Endodermal cell (in vitro differentiated cells): ENCODE measurements at places on chromosomes 1 and 21. TPM values are rescaled to one million over a fixed set of nuclear protein-coding genes. Genes with fewer than 3 reads are reported as not detected.
A peak's percentile ranks its signal among the peaks of the same experiment; 100 is the strongest.

GRCh38 chr1:48405400-48405799 lies 66.6 kb downstream of the SPATA6 start:
- no peak overlapping the region for H3K4me3 ChIP-seq
- no peaks in the 10 kb centered on the region for H3K27me3 ChIP-seq
- H3K36me3 ChIP-seq: peaks cover 4% of the 10 kb centered on the region
- DNase-seq: no peak
- peaks cover 6% of the 10 kb centered on the region for H3K4me1 ChIP-seq

GRCh38 chr1:158417586-158417985 lies 8.5 kb downstream of the OR10K2 start:
- no peak overlapping the region for H3K4me3 ChIP-seq
- no peak overlapping the region for H3K27ac ChIP-seq
- no peaks in the 10 kb centered on the region for H3K4me1 ChIP-seq

DNA sequence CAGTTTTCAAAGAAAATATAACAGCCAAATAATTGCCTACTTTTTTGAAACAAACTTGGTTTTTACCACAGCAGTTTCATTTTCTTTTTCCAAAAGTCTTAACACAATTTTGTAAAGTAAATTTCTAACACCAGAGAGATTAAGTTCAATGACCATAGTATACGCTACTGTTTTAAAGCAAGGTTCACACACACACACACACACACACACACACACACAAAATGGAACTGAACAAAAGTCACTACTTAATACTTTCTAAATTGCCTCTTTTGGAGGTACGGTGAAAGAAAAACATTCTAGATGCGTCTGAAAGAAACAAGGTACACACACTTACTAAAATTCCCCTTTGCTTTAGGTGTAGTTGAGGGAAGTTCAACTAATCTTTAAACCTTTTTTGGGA lies 30.1 kb downstream of the C21orf91 start:
- H3K27me3 ChIP-seq: no peaks in the 10 kb centered on the region
- H3K27ac ChIP-seq: no peak overlapping the region
- no peaks in the 10 kb centered on the region for H3K4me1 ChIP-seq
- no peak overlapping the region for H3K4me3 ChIP-seq
- DNase-seq: no peak

DNA sequence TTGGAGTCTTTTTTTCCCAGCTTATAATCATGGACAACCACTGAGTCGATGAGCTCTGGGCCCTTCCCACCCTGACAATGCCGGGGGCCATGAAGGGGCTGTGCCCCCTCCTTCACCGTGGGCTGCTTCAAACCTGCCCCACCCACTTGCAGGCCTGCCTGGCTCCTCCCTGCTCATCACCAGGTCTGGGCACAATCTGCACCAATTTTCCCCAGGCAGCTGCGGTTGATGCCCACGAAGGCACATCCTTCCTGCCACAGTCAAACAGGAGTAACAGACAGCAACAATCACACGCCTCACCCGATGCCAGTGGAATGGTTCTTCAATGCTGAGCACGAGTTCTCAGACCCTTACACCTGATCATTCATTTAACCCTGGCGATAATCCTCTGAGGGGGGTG lies 18.9 kb downstream of the PGLYRP3 start:
- no peak overlapping the region for H3K27ac ChIP-seq
- no peaks in the 10 kb centered on the region for H3K36me3 ChIP-seq
- no peak overlapping the region for H3K4me3 ChIP-seq
- H3K27me3 ChIP-seq: no peaks in the 10 kb centered on the region
- no peak for DNase-seq

DNA sequence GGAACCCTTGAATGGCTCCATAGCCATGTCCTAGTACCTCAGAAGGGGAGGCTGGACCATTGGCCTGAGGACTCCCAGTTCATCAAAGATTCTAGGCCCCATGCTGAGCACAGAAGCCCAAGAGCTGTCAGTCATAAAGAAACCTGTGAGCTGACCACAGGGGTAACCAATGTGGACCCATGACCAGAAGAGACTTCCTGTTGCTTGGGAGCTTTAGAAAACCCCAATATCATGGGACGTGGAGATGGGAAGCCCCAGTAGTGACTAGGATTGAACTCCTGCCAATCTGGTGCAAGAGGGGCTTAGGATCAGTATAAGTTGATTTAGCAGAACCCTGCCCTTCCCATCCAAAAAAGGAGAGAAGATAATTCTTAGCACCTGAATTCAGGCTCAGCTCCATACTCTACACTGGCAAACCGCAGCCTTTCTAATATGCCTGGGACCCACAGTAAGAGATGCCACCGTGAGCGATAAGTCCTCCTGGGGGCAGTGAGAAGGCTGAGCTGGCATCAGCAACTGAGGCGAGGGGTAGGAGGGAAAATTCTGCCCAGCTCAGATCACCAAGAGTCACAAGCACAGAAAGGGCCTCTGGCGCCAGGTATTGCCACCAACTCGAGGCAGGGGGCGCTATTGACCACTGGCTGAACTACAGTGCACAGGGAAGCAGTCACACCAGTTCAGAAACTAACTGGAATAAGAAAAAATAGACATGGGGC lies 108.9 kb downstream of the CAPN8 start:
- H3K27ac ChIP-seq: no peak overlapping the region
- H3K27me3 ChIP-seq: no peaks in the 10 kb centered on the region
- no peaks in the 10 kb centered on the region for H3K36me3 ChIP-seq
- H3K4me1 ChIP-seq: no peaks in the 10 kb centered on the region
- DNase-seq: peak; percentile 92
- no peak overlapping the region for H3K4me3 ChIP-seq

- no peaks in the 10 kb centered on the region for H3K27me3 ChIP-seq
- no peaks in the 10 kb centered on the region for H3K4me1 ChIP-seq
- no peak overlapping the region for H3K4me3 ChIP-seq
- DNase-seq: no peak
These were observed 30.2 kb downstream of the LPAR3 start for GRCh38 chr1:84862810-84863251.

BSDC1 gene
- total RNA-seq: 58.1 and 61.7 TPM in 2 replicates

- no peaks in the 10 kb centered on the region for H3K4me1 ChIP-seq
- H3K36me3 ChIP-seq: no peaks in the 10 kb centered on the region
- no peak for DNase-seq
These were observed 60.1 kb upstream of the PTGS2 start for GRCh38 chr1:186740324-186740723.

- H3K27ac ChIP-seq: no peak overlapping the region
- no peaks in the 10 kb centered on the region for H3K27me3 ChIP-seq
- H3K4me3 ChIP-seq: no peak overlapping the region
- peaks cover 17% of the 10 kb centered on the region for H3K4me1 ChIP-seq
- H3K36me3 ChIP-seq: peaks cover 49% of the 10 kb centered on the region
These were observed 4.4 kb upstream of the ELF3 start for GRCh38 chr1:202005958-202006357.

CRYZL1 gene
- total RNA-seq: 25.6 and 33.8 TPM in 2 replicates

DNA sequence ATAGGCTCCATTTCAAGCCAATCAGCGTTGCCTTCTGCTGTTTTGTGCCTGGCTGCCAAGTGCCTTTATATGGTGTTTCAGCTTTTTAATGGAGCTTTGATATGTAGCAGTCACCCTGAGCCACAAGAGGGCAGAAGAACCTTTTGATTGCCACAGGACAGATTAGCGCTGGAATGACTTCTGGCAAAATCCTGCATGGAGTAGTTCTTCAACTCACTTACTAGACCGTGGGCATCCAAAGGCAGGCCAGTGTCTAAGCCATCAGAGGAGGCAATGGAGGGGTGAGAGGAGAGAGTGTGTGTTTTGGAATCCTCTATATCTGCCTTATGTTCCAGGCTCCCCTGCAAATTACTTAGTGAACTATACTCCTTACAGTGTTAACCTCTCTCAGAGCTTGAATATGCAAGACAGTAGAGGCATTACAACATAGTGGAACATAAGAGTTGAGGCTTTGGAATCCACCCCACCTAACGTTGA lies 56.2 kb downstream of the ST3GAL3 start:
- peak; percentile 89 for DNase-seq
- no peaks in the 10 kb centered on the region for H3K36me3 ChIP-seq
- H3K4me3 ChIP-seq: no peak overlapping the region
- H3K4me1 ChIP-seq: peaks cover 19% of the 10 kb centered on the region

GRCh38 chr1:90486996-90487395 lies 230.1 kb downstream of the BARHL2 start:
- no peak overlapping the region for H3K4me3 ChIP-seq
- peaks cover 11% of the 10 kb centered on the region for H3K27me3 ChIP-seq
- no peaks in the 10 kb centered on the region for H3K36me3 ChIP-seq
- H3K27ac ChIP-seq: no peak overlapping the region

- no peaks in the 10 kb centered on the region for H3K27me3 ChIP-seq
- H3K36me3 ChIP-seq: no peaks in the 10 kb centered on the region
- H3K4me3 ChIP-seq: no peak overlapping the region
- H3K4me1 ChIP-seq: peaks cover 14% of the 10 kb centered on the region
- DNase-seq: no peak
These were observed 19.0 kb upstream of the SLC2A1 start for GRCh38 chr1:42977653-42978052.

- H3K27me3 ChIP-seq: no peaks in the 10 kb centered on the region
- no peak for DNase-seq
- H3K4me3 ChIP-seq: peak overlapping the region; percentile 96
These were observed 1.4 kb upstream of the PIK3R3 start for GRCh38 chr1:46133781-46134350.
